ENCODE measurements at places on chromosomes 13 and 19. TPM values are rescaled to one million over a fixed set of nuclear protein-coding genes. Genes with fewer than 3 reads are reported as not detected.

- DNase-seq, result no peak
Measured at GRCh38 chr13:73960474-73960873, 173.7 kb downstream of the KLF12 start.

DNA sequence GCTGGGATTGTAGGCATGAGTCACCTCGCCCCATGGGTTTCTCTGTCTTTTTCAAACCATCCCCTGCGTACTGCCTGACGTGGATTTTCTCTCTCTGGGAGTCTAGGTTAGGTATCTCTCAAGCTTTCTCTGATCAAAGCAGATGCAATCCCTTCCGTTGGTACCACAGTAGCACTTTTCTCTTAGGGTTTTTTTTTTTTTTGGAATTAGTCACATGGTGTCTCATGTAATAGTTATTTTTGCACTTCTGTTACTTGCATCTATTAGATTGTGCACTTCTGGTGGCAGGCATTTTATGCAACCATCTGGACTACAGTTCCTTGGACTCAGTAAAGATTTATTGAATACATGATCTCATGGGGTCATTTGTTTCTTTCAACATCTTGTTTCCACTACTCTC is 72.1 kb downstream of the GPC6 start:
- no peak for DNase-seq

GRCh38 chr13:112161521-112162301 is 94.8 kb downstream of the SOX1 start:
- DNase-seq, result no peak

GRCh38 chr13:103236213-103236612 is 170.0 kb upstream of the SLC10A2 start:
- no peak for DNase-seq

GRCh38 chr19:33278403-33279269 is 23.7 kb downstream of the CEBPA start:
- DNase-seq, result no peak

GRCh38 chr13:93316841-93317240 is 90.2 kb downstream of the GPC6 start:
- DNase-seq, result no peak

DNA sequence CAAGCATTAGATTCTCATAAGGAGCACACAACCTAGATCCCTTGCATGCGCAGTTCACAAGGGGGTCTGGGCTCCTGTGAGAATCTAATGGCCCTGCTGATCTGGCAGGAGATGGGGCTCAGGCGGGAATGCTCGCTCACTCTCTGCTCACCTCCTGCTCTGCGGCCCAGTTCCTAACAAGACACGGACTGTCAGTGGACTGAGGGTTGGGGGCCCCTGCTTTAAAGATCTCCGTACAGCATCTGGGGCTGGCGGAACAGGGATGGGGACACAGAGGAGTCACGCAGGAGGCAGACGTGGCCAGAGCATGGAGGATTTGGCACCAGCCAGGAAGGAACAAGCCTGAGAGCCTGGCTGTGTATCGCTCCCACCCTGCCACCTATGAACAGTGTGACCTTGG is 37.3 kb upstream of the ZNF536 start:
- no peak for DNase-seq

DNA sequence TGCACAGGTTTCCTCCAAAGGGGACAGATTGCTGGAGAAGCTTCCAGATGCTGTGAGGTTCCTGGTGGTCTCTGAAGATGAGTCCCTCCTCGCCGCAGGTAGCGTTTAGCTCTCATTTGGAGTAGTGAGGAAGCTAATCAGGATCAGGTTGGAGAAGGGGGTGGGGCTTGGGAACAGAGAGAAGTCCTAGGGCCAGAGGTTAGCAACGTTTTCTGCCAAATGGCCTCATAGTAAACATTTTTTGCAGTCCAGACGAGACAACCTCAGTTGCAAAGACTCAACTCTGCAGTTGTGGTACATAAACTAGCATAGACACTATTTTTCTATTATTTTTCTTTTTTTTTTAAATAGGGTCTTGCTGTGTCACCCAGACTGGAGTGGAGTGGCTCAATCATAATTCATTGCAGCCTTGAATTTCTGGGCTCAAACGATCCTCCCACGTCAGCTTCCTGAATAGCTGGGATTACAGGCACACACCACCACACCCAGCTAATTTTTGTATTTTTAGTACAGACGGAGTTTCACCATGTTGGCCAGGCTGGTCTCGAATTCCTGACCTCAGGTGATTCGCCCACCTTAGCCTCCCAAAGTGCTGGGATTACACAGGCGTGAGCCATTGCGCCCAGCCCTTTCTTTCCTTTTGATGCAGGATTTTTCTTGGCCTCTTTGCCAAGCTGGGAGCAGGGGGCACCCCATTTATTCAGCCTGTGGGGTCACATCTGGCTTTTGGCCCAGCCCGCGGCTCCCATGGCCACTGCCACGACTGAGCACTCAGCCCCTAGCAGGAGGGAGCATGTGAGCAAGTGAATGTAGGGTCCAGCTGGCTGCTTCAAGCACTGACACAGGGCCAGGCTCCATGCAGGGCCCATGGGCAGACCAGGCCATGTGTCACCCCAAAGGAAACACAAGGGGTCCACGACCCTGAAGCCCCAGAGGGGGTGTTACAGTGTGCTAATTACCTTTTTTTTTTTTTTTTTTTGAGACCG is 34.4 kb upstream of the SIN3B start:
- DNase-seq, result no peak

GRCh38 chr13:81058916-81059290 is 718.0 kb upstream of the SPRY2 start:
- no peak for DNase-seq

- DNase-seq, result no peak
Measured at GRCh38 chr19:33823341-33823740, 26.7 kb downstream of the KCTD15 start.

GRCh38 chr19:2582984-2583956 is 107.3 kb downstream of the GADD45B start:
- no peak for DNase-seq

GRCh38 chr19:45670670-45671453 is 2.8 kb downstream of the GIPR start:
- DNase-seq, result peak; percentile 70

DNA sequence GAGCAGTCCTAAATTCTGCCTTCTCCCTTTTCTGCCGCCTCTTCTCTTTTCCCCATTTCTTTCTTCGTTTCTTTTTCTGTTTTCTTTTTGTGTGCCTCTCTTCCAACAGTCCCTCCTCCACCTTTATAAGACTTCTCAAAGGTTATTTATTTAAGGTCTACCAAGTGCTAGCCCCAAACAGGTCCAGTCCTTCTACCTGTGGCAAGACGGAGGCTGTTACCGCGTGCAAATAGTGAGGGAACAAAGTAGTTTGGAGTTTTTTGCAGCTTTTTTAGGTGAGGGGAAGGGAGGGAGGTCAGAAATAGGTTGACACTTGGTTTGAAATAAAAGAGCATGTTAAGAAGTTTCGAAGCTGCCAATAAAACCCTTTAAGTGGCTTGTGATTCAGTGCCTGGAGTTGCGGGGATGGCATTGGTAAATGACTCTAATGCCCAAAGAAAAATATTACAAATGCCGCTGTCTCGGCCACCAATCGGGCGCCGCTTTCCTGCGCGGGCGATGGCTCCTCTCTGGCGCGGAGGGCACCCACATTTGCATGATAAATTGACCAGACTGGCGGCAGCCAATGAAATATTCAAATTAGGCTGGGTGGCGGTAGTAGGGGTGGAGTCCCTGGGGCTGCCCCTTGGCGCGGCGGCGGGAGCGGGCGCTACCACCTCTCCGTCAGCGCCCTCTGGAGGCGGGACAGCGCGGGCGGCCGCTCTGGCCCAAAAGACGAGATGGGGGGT is 7.5 kb upstream of the TSHZ3 start:
- no peak for DNase-seq

DNA sequence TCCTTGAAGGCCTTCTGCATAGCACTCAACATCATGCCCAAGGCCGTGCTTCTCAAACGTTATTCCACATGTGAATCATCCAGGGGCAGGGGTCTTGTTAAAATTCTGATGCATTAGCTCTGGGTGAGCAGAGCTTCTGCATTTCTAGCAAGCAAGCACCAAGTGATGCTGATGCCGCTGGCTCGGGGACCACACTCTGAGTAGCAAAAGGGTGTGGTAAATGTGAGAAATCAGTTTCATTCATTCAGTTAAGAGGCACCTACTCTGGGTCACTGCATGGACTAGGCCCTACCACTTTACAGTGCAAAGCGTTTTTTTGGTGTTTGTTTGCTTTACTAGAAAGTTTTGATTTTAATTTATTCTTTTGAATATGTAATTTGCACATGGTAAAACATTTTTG is 7.2 kb downstream of the KRTDAP start:
- DNase-seq, result no peak

- no peak for DNase-seq
Measured at GRCh38 chr13:97114651-97115050, 107.5 kb upstream of the MBNL2 start.

GRCh38 chr13:72180253-72180952 is 313.4 kb upstream of the DACH1 start:
- DNase-seq, result no peak

DNA sequence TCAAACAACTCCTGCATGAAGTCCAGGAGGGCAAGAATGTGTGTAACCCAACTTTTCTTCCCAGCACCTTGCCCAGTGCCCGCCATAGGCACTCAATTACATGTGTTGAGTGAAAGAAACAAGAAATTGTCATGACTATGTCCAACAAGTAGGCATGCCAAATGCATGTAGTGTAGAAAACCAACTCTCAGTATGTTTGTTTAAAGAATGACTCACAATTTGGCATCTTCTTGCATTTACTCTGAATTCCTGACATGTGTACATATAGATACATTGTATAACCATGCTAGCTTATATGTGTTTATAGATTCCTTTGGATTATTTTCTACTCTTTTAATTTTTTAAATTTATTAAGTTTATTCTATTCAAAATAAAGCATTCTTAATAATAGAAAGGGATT is 305.0 kb downstream of the EFNB2 start:
- DNase-seq, result no peak

GRCh38 chr19:41746593-41747227 is 8.6 kb upstream of the CEACAM6 start:
- DNase-seq, result no peak

GRCh38 chr19:48421548-48421947 is 24.2 kb upstream of the GRWD1 start:
- no peak for DNase-seq

DNA sequence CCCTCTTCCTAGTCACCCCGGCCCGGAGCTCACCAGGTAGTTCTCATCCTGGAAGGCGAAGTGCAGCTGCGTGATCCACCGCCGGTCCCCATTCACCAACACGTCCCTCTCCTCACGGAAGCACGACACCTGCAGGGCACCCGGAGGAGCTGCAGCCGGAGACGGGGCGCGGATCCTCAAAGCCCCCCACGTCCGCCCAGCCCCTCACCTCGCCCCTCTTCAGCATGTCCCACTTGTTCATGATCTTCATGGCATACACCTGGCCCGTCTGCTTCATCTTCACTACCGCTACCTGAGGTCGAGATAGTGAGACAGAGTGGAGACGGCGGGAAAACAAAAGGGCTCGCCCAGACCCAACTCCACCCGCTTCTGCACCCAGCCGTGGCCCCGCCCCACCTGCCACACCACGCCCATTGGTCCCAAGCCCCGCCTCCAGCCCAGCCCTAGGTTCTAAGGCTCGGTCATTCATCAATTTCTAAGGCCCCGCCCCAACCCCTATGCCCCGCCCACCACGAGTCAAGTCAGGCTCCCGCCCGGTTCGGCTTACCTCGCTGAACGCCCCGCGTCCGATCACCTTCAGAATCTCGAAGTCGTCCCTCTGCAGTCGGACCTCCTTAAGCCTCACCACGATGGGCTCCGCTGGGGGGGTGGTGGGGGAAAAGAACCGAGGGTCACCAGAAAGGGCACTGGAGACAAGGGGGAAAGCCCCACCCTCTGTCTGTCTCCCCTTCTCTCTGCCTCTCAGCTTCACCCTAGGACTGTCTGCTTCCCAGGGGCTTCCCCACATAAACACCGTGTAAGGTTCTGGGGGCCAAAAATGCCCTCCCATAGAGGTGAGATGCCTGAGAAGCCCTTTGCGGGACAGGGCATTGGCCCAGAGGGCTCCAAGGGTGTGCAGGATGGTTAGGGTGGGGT is 2.8 kb downstream of the DMPK start:
- peak; percentile 76 for DNase-seq

- no peak for DNase-seq
Measured at GRCh38 chr19:35045667-35046300, 4.3 kb downstream of the HPN start.

DNA sequence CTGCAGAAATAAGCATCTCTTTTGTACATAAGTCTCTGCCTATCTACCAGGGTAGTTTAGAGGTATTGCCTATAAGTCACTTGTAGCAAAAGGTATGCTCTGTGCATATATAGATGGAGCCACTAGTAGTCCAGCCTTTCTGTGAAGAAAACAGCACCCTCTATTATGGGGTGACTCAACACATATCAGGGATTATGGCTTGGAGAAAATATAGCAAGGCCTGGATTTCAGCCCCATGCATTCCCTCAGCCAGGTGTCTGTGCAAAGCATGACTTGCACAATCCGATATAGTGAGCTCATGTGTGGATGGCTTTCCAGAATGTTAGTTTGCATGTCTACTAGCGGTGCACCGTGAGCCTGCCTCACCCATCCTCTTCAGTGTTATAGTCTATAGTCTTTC is 13.4 kb upstream of the NALCN start:
- DNase-seq, result no peak

CGB5 gene
- total RNA-seq, result not detected

OR7D2 gene
- total RNA-seq, result not detected

NKG7 gene
- 1.4 TPM for total RNA-seq

PRTN3 gene
- not detected for total RNA-seq

CYSLTR2 gene
- 6.3 TPM for total RNA-seq

ARL11 gene
- 0.19 TPM for total RNA-seq

SPINT2 gene
- total RNA-seq, result 11.1 TPM

Data from right atrium auricular region (tissue), 2 donors.